Activated T-helper 2 cell treated with anti-CD3 and anti-CD28 coated beads, Interferon-gamma antibody, Interleukin-2, Interleukin-4, amounts not matched to agents 10 μg/mL and 5 μg/mL and 100 μg/mL, durations not matched to agents 14 hours and 24 hours and 36 hours (primary cell): ENCODE measurements at places on chromosomes 1 and 21. TPM values are rescaled to one million over a fixed set of nuclear protein-coding genes. Genes with fewer than 3 reads are reported as not detected.

Gene FAM151A
- not detected in 2 replicates for total RNA-seq

Gene CALML6
- total RNA-seq, result 0.18 and 0.32 TPM in 2 replicates

Gene CHIA
- total RNA-seq, result not detected in 2 replicates

Gene CD164L2
- not detected in 2 replicates for total RNA-seq

Gene COL24A1
- total RNA-seq, result not detected in 2 replicates

Gene CCDC17
- 2.5 and 2.8 TPM in 2 replicates for total RNA-seq

Gene KCNJ9
- not detected in 2 replicates for total RNA-seq

Gene ZFP69
- total RNA-seq, result 3.3 and 4.0 TPM in 2 replicates

Gene SAMD11
- total RNA-seq, result not detected in 2 replicates

Gene SPRR1B
- not detected in 2 replicates for total RNA-seq

Gene PRDM16
- not detected in 2 replicates for total RNA-seq

Gene POMGNT1
- total RNA-seq, result 67.0 and 67.8 TPM in 2 replicates

Gene LMX1A
- not detected in 2 replicates for total RNA-seq

Gene OLFM3
- total RNA-seq, result not detected in 2 replicates

Gene IFNAR2
- 34.8 and 36.8 TPM in 2 replicates for total RNA-seq

Gene TACSTD2
- 0.07 and 0.09 TPM in 2 replicates for total RNA-seq

Gene CDC7
- 27.4 and 28.8 TPM in 2 replicates for total RNA-seq

Gene C1orf115
- total RNA-seq, result 0.11 TPM in 1 of 2 replicates, not detected in the other

Gene RIIAD1
- total RNA-seq, result not detected in 2 replicates

Gene XKR8
- 6.3 and 6.5 TPM in 2 replicates for total RNA-seq

Gene PGBD5
- not detected in 2 replicates for total RNA-seq

Gene GBP5
- 34.3 TPM in 2 replicates for total RNA-seq

Gene CFHR3
- total RNA-seq, result not detected in 2 replicates

Gene LCE2C
- not detected in 2 replicates for total RNA-seq

Gene PKP1
- total RNA-seq, result not detected in 2 replicates

Gene OR2L5
- total RNA-seq, result not detected in 2 replicates

Gene CFAP298
- 44.5 and 48.6 TPM in 2 replicates for total RNA-seq

Gene KRTAP19-3
- not detected in 2 replicates for total RNA-seq

Gene SLAMF8
- 0.34 and 0.71 TPM in 2 replicates for total RNA-seq

Gene MAP1LC3C
- not detected in 2 replicates for total RNA-seq

Gene PRR9
- not detected in 2 replicates for total RNA-seq

Gene SLAMF1
- total RNA-seq, result 74.6 and 78.8 TPM in 2 replicates

Gene CD5L
- total RNA-seq, result not detected in 2 replicates

Gene TFF2
- total RNA-seq, result not detected in 2 replicates

Gene RAB7B
- not detected in 2 replicates for total RNA-seq

Gene TNFSF4
- 1.1 and 1.3 TPM in 2 replicates for total RNA-seq

Gene KIF26B
- total RNA-seq, result 0.28 and 0.37 TPM in 2 replicates
